Thoracic aorta endothelial cell (primary cell): ENCODE measurements at places on chromosomes 3 and 15. TPM values are rescaled to one million over a fixed set of nuclear protein-coding genes. Genes with fewer than 3 reads are reported as not detected.

The AVEN gene
- total RNA-seq, result 25.4 and 26.8 TPM in 2 replicates

The DOCK3 gene
- total RNA-seq, result 0.13 and 0.14 TPM in 2 replicates

The ZNF860 gene
- 1.9 and 3.6 TPM in 2 replicates for total RNA-seq

The ACP3 gene
- total RNA-seq, result 0.13 TPM in 1 of 2 replicates, not detected in the other

The SMAD3 gene
- 48.9 and 90.6 TPM in 2 replicates for total RNA-seq

The OR5K1 gene
- total RNA-seq, result not detected in 2 replicates

The XCR1 gene
- not detected in 2 replicates for total RNA-seq

The AHSG gene
- total RNA-seq, result not detected in 2 replicates

The WDR49 gene
- under 0.01 and 0.07 TPM in 2 replicates for total RNA-seq

The HRH1 gene
- total RNA-seq, result 12.1 and 14.5 TPM in 2 replicates

The CD276 gene
- total RNA-seq, result 58.8 and 60.9 TPM in 2 replicates

The FBXW12 gene
- not detected in 2 replicates for total RNA-seq

The GRIP2 gene
- 0.14 TPM in 1 of 2 replicates, not detected in the other for total RNA-seq

The PIGB gene
- total RNA-seq, result 18.0 and 20.5 TPM in 2 replicates

The SLC51A gene
- total RNA-seq, result not detected in 2 replicates

The BCL2A1 gene
- total RNA-seq, result 1.9 and 9.2 TPM in 2 replicates

The POLR2H gene
- 122 and 123 TPM in 2 replicates for total RNA-seq

The PIGZ gene
- total RNA-seq, result 3.4 and 3.7 TPM in 2 replicates

The TMEM158 gene
- total RNA-seq, result 5.3 and 8.8 TPM in 2 replicates

The RASL12 gene
- not detected in 2 replicates for total RNA-seq

The AADAC gene
- 0.07 TPM in 1 of 2 replicates, not detected in the other for total RNA-seq

The PLA2G4E gene
- not detected in 2 replicates for total RNA-seq

The PTH1R gene
- total RNA-seq, result 0.36 TPM in 1 of 2 replicates, not detected in the other

The LNP1 gene
- 2.2 and 2.9 TPM in 2 replicates for total RNA-seq

The FBXL2 gene
- total RNA-seq, result 15.2 and 18.2 TPM in 2 replicates

The CAV3 gene
- total RNA-seq, result not detected in 2 replicates

The TM4SF18 gene
- total RNA-seq, result 156 and 234 TPM in 2 replicates

The CRABP1 gene
- total RNA-seq, result not detected in 2 replicates

The NGRN gene
- total RNA-seq, result 50.1 and 58.4 TPM in 2 replicates

The NPAP1 gene
- not detected in 2 replicates for total RNA-seq

The P2RY14 gene
- total RNA-seq, result not detected in 2 replicates

The FILIP1L gene
- total RNA-seq, result 25.9 and 30.9 TPM in 2 replicates
